ENCODE measurements at places on chromosomes 6 and 20.

DNA sequence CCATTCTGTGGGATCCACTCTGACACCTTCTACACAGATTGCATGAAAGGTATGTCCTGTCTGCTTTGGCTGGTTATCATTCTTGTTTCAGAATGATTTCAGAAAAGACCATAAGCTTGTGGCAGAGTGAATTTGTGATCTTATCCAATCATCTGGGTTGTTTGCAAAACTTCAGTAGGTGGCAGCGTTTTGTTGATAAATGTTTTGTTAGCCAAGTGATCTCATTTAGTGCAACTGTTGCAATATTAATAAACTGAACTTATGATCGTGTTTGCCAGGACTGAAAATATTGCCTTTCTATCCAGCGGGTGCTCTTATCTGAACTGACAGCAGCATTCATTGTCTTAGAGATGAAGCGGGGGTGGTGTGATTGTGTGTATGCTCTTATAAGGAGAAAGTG lies 613.2 kb upstream of the NOX3 start:
- no peak for DNase-seq

DNA sequence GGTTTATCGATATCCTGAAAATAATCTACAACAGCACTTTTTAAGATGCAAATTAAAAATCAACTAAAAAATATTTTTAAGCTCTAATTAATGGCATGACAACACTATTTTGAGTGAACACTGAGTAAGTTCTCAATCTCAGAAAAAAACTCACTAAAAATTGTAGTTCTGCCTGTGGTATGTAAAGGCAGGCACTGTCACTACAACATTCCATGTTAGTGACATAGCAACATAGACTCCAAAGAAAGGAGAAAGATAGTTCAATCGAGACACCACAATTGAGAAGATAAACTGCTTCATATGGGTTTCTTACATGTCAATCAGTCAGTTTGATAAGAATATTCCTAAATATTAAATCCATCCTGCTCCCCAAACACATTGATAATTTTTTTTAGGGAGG lies 38.0 kb downstream of the COL12A1 start:
- no peak for DNase-seq

DNA sequence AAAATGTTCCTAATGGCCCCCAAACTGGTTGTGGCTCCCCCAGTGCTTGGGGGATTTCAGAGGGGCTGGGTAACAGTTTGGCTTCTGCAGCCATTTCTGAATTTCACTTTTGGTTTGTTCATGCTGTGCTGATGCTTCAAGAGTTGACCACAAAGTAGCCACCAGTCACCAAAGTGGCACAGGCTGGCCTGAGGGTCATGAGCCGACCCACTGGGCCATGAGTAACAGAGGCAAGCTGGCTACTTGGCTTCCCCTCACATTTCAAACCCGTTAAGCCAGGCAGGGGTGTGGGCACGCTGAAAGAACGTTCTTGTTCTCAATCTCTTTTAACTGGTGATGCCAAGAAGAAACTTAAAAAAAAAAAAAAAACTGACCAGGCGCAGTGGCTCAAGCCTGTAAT lies 15.1 kb upstream of the NXT1 start:
- DNase-seq, result no peak

- DNase-seq, result no peak
Observed at GRCh38 chr6:130143709-130144108, 79.0 kb downstream of the SAMD3 start.

DNA sequence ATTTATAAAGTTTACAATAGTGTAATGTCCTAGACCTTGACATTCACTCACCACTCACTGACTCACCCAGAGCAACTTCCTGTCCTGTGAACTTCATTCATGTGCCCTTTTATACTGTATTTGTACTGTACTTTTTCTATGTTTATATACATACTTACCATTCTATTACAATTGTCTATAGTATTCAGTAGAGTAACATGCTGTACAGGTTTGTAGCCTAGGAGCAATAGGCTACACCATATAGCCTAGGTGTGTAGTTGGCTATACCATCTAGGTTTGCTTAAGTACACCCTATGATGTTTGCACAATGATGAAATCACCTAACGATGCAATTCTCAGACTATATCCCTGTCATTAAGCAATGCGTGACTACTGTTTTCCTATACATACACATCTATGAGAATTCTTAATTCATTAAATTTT lies 17.5 kb downstream of the EDEM2 start:
- no peak for DNase-seq

DNA sequence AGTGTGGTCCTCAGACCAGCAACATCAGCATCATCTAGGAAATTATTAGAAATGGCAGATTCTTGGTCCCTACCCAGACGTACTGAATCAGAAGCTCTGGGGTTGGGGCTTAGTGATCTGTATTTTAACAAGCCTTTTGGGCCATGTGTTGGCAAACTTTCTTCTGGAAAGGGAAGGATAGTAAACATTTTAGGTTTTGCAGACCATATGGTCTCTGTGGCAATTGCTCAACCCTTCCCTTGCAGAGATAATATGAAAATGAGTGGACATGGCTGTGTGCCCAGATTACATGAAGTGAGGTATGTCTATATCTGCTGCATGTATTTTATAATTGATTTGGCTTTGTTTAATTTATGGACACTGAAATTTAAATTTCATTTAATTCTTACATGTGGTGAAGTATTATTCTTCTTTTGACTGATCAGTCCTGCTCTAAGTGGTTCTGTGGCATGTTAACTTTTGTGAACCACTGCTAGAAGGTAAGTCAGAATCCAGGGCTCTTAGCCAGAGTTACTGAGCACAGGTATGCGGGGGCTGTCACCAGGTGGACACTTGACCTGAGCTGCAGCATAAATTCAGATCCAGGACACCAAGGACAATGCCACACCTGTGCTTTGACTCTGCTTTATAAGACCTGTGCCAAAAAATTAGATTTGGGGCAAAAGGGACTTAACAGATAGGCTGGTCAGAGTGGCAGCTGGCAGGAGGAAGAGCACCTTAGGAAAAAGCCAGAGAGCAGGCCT lies 43.2 kb downstream of the LY86 start:
- DNase-seq, result no peak

DNA sequence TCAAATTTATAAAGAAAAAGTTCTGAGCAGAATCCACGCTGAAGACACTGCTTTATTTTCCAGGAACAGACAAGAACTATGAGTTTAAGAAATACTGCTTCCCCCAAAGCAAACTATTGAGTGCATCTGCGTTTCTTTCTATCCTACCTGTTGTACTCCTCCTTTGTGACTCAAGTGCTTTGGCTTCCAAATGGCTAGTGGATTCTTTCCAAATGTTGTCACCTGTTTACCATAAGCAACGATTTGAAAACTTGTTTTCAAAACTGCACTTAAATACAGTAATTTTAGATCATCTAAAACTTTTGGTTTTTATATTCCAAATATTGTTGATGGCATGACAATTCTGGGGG lies 9.5 kb downstream of the PXDC1 start:
- DNase-seq, result no peak

GRCh38 chr6:25122001-25122400 lies 157.2 kb upstream of the CARMIL1 start:
- no peak for DNase-seq

DNA sequence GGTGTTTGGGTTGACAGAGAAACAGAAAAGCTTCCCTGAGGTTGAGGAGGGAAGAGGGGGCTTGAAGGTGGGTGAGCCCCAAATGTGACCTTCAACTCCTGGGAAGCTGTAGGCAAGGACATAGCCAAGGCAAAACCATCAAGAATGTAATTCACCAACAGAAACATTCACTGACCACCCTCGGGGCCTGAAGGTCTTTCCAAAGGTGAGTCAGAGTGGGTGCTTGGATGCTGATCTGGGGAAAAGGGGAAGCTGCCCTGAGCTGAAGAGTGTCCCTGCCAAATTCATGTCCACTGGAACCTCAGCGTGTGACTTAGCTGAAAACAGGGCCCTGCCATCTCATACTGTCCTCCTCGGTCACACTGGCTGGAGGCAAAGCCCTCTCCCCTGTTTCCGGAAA lies 234.2 kb upstream of the SULF2 start:
- DNase-seq, result no peak

- DNase-seq, result no peak
Observed at GRCh38 chr6:66429210-66429609, 722.2 kb upstream of the EYS start.

DNA sequence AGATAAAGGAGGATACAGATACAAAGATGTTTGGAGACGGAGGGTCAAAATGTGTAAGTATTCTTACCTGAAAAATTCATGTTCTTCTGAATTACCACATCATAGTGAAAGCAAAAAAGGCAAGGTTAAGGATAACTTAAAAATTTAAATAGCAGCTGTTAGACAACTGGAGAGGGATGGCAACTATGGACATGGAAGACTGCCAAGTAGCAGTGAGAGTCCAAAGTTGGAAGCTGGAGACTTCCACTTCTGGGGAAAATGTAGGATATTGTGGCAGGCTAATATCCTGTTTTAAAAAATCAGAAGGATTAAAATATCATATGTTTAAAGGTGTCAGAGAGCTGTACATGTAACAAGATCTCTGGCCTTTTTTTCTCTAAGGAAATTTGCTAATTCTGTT lies 29.8 kb downstream of the SYCP2 start:
- DNase-seq, result no peak

- no peak for DNase-seq
Observed at GRCh38 chr20:44678990-44679611, 27.6 kb upstream of the ADA start.

- DNase-seq, result no peak
Observed at GRCh38 chr20:34675993-34676641, 775 bp downstream of the PIGU start.

DNA sequence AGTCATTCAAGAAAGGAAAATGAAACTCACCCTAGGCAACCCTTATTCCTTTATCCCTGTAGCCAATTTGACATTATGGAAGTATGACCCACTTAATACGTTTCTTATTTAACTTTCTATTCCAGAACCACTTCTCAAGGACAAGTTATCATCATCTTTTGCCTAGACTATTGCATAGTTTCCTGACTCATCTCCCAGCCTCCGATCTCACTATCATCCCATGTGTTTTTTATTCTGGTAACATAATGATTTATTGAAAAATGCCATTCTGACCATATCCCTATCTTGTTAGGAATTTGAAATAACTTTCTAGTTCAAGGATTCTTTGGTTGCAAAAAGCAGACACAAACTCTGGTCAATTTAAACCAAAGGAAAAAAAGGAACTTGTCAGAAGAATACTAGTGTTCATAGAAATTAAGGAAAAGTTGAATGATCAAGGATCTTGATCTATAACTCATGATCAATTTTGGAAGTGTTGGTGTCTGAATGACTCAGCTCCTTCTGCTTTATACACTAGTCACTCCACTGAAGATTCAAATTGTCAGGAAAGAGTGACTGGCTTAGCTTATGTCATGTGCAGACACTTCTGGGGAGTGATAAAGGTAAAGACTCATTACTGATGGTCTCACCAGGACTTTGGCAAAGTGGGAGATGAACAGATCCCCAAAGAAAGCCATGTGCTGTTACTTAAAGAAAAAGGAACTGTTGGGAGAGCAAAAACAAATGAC lies 8.5 kb upstream of the TINAG start:
- DNase-seq, result no peak

- DNase-seq, result no peak
Observed at GRCh38 chr6:12636336-12636735, 80.2 kb upstream of the PHACTR1 start.

DNA sequence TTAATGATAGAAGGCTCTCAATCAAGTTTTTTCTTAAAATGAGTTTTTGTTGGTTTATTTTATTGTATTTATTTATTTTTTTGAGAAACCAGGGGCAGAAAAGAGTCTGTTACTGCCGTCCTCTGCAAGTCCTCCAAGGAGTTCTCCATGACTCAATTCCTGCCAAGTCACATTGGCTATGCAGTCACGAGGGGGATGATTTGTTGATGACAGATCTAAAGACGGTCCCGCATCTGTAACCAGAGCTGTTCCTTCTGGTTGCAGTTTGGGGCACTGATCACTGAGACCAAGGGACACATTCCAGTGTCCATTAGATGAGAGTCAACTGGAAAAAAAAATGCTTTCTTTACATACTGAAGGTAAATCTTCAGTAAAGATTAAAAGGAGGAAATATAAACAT lies 13.9 kb upstream of the TSHZ2 start:
- DNase-seq, result no peak

GRCh38 chr6:126051791-126052190 lies 65.5 kb downstream of the TRMT11 start:
- no peak for DNase-seq

DNA sequence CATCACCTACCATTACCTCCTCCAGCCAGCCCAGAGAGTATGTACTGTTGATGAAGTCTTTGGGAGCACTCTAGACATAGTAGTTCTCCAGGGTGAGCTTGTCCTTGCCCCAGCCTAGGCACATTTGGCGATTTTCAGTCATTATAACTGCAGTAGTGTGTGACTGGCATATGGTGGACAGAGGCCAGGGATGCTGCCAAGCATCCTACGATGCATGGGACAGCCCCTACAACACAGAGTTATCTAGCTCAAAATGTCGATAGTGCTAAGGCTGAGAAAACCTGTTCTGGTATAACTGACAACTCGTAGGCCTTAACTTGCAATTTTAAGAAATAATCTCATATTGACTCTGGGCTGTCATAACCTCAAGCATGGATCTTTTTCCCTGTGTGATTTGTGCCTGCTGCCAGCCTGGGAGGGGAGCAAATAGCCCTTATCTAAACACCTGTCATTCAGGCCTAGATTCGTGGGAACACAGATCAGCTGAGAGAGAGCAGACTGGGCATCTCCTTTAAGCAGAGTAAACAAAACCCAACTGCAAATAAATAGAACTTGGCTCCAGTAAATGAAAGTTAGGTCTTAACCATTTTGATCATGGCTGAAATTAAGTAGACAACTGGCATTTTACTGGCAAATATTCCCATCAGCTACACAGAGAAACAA lies 102.6 kb downstream of the SPTLC3 start:
- DNase-seq, result no peak

- DNase-seq, result no peak
Observed at GRCh38 chr6:29728173-29728874, 5.1 kb downstream of the HLA-F start.

DNA sequence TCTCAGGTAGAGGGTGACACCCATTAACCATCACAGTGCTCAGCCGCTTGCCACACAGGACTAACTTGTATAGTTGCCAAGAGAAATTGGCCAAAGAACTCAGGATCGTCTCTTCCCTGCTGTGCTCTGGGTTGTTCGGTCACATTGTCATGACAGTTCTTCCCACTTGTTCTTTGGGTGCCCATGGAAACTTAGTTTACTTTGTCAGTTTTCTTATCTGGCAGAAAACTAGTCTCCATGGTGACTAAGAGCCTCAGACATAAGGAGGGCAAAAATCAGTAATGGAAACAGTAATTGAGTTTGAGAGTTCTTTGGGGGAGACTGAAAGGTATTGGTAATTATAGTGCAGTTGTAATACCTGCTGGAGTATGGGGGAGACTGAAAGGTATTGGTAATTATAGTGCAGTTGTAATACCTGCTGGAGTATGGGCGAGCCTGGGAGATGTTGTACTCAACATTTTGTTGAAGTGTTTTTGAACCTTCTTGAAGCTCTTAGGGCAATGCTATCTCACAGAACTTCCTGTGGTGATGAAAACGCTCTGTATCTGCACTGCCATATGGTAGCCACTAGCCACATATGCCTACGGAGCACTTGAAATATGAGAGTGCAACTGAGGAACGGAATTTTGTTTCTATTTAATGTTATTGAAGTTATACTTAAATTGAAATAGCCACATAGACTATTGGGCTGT lies 95.2 kb upstream of the HDGFL1 start:
- no peak for DNase-seq
